GM23338 (cell line): ENCODE measurements at places on chromosomes 4 and X. TPM values are rescaled to one million over a fixed set of nuclear protein-coding genes. Genes with fewer than 3 reads are reported as not detected.
A peak's percentile ranks its signal among the peaks of the same experiment; 100 is the strongest.

GRCh38 chrX:434946-435345 is 48.2 kb upstream of the PPP2R3B start:
- DNase-seq, result no peak

The LRCH2 gene
- total RNA-seq, result 8.6 and 10.4 TPM in 2 replicates

The KLB gene
- total RNA-seq, result 0.03 TPM in 1 of 2 replicates, not detected in the other

The GLUD2 gene
- 1.5 and 1.9 TPM in 2 replicates for total RNA-seq

- DNase-seq, result no peak
Measured at GRCh38 chrX:5341902-5342301, 886.8 kb downstream of the NLGN4X start.

The IL13RA1 gene
- 6.6 and 7.0 TPM in 2 replicates for total RNA-seq

- no peak for DNase-seq
Measured at GRCh38 chr4:187436251-187436650, 559.3 kb upstream of the ZFP42 start.

GRCh38 chr4:108589961-108590360 is 30.4 kb upstream of the RPL34 start:
- DNase-seq, result no peak

GRCh38 chr4:57425610-57426009 is 315.4 kb upstream of the IGFBP7 start:
- no peak for DNase-seq

- no peak for DNase-seq
Measured at GRCh38 chrX:151711154-151711553, 4.7 kb upstream of the FATE1 start.

- peak; percentile 70 for DNase-seq
Measured at GRCh38 chr4:168864821-168865541, 145.1 kb downstream of the CBR4 start.

The SYTL5 gene
- total RNA-seq, result 0.35 and 0.70 TPM in 2 replicates

DNA sequence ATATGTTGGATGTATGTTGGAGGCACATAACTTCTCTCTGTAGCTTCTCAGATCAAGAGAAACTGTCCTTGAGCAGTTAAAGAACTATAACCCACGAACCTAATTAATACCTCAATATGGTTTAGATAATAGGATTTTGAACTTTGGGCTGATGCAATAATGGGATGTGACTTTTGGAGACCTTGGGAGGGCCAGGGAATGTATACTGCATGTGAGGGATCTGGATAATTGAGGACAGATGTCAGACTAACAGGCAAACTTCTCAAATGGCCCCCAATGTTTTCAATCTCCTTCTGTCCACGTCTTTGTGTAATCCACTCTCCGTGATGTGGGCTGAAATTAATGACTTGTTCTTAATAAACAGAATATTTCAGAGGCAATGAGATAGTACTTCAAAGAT is 202.2 kb upstream of the FAT4 start:
- no peak for DNase-seq

- no peak for DNase-seq
Measured at GRCh38 chrX:45696736-45697135, 496.1 kb upstream of the DIPK2B start.

GRCh38 chrX:52608961-52609360 is 45.7 kb downstream of the SSX7 start:
- DNase-seq, result no peak

DNA sequence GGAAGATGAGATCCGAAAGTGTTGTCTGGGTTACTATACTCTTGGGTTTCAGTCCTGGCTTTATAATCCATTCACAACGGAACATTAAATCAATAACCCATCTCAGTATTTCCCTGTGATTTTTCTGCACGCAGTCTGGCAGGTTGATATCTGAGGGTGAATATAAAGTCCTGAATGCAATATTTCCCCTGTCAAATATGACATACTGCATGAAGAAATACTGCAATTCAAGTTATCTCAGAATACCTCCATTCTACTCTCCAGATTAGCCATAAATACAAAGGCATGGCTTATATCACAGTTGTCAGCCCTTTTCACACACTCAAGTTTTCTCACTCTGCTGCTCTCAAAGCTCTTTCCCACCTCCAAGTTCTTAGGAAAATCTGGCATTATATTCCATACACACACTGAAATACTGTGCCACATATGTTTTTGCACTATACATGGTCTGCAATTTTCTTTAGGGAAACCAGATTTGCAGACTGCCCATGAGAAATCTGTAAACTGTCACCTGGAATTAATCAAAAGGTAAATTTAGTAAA is 64.7 kb downstream of the WDFY3 start:
- no peak for DNase-seq

The AWAT2 gene
- total RNA-seq, result not detected in 2 replicates

The GPM6B gene
- total RNA-seq, result 92.2 and 95.4 TPM in 2 replicates

DNA sequence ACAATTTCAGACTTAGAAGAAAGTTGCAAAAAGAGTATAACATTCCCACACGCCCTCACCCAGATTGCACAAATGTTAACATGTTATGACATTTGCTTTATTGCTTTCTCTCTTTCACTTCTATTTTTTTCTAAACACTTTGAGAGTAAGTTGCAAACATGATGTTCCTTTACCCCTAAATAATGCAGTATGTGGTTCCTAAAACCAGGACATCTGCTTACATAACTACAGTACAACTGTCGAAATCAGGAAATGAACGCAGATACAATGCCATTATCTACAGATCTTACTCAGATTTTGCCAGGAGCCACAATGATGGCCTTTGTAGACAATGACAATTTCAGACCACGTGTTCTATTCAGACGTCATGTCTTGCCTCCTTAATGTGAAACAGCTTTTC is 22.4 kb downstream of the SH3TC1 start:
- no peak for DNase-seq

DNA sequence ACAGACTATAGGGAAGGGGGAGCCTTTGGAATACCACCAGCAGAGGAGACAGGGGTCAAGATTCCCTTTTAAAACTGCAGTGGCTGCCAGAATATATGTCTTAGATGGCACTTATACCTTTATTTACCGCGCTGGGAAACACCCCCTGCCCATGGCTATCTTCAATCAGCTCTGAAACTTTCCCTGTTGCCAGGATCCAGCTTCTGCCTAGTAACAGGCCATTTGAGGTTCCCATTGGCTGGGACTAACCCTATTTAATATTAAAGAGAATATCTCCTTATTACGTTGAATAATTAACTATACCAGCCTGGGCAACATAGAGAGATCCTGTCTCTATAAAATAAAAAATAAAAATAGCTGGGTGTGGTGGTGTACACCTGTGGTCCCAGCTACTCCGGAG is 23.8 kb downstream of the SOWAHB start:
- DNase-seq, result peak; percentile 53

The GPR78 gene
- 2.6 and 2.7 TPM in 2 replicates for total RNA-seq

The CT83 gene
- not detected in 2 replicates for total RNA-seq

DNA sequence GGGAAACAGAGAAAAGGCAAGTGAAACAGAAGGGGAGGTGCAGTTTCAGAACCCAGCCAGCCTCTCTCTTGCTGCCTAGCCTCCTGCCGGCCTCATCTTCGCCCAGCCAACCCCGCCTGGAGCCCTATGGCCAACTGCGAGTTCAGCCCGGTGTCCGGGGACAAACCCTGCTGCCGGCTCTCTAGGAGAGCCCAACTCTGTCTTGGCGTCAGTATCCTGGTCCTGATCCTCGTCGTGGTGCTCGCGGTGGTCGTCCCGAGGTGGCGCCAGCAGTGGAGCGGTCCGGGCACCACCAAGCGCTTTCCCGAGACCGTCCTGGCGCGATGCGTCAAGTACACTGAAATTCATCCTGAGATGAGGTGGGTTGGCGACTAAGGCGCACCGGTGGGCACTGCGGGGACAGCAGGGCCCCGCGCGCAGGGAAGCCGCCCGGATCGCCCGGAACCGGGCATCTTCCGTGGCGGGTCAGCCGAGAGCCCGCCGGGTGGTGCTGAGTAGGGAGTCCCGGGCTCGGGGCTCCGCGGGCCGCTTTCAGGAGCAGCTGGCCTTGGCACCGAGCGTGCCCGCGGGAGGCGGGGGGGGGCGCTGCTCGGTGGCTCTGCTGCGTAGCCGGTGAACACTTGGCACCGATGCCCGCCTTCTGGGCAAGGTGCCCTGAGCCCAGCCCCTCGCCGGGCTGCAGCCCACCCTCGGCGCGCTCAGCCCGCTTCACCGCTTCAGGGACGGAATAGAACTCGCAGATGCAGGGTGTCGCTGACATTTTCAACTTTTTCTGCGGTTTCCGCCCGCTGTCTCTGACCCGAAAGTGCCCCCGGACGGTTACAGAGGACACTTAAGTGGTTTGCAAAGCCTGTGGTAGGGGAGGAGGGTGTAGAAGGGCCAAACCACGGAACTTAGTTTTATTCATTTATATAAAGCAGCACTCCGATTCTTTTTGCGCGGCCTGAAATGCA is at the start of gene CD38:
Gene CD38 (plus strand): TSS at position 40 of the 953 bp plus-strand sequence. CDS start 87 bp downstream, at position 127.
- DNase-seq, result peak; percentile 64

The ITM2A gene
- 48.4 and 57.9 TPM in 2 replicates for total RNA-seq

The BST1 gene
- 1.4 and 1.8 TPM in 2 replicates for total RNA-seq

The MAGED4B gene
- 63.8 and 79.8 TPM in 2 replicates for total RNA-seq

The ZCCHC18 gene
- 4.4 and 4.7 TPM in 2 replicates for total RNA-seq

GRCh38 chr4:10581022-10581421 is 103.5 kb downstream of the CLNK start:
- no peak for DNase-seq

The SHOX gene
- not detected in 2 replicates for total RNA-seq

- no peak for DNase-seq
Measured at GRCh38 chrX:69151866-69152284, 13.4 kb downstream of the PJA1 start.

GRCh38 chr4:56953680-56954520 is 23.5 kb downstream of the NOA1 start:
- no peak for DNase-seq

- DNase-seq, result no peak
Measured at GRCh38 chr4:7264694-7265093, 72.4 kb downstream of the SORCS2 start.

DNA sequence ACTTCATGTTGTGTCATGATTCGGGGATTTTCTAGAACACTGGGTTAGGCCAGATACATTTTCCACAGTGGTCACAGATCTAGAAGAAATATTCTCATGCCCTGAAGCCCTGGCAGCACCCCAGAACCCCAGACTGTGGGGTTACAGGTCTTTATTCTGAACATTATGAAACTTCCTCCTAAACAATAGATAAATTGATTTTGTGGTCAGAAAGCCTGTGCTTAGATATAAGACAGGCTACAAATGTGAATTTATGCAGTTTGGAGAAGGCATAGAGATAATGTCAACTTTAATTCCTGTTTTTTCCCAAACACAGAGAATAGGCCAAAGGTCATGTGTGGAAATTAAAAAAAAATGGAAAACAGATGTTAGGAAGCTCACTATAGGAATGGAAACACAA is 492.9 kb downstream of the SPRY1 start:
- no peak for DNase-seq

- no peak for DNase-seq
Measured at GRCh38 chr4:176236946-176237345, 32.1 kb downstream of the ASB5 start.

DNA sequence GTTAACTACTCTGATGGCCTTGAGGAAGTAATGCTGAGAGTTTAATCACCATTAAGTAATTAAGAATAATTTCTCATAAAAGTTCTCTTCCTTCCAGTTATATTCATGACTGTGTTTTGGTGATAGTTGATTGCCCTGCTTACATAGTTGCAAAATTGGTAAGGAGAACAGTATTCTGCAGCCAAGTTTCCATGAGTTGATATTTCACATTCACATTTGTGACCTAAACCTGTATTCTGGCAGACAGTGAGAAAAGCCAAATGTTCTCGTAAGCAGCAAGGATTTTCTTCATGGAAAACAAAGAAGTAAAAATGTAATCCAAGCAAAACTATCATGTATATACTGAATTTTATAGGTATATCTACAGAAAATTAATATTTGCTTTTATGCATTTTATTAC is 187.8 kb upstream of the NUDT6 start:
- DNase-seq, result no peak

The CORIN gene
- total RNA-seq, result not detected in 2 replicates

- no peak for DNase-seq
Measured at GRCh38 chrX:85112293-85112692, 108.6 kb downstream of the APOOL start.

DNA sequence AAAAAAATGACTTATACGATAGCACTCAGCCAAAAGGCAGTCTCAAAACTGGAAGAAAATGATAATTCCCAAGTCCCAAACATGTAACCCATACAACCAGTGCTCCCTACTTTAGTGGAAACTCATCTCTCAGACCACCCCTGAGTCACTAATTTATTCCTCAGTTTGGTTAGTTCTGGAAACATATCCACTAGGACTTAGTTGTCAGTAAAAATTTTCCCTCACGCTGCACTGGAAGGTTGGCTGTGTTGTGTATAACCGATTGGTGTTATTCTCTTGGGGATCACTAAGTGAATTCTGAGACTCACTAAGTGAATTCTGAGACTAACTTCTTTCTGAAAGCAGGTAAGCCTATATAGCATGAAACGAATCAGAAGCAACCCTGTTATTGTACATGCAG is 48.5 kb upstream of the GAB1 start:
- no peak for DNase-seq
